OCI-LY7 (cell line): ENCODE measurements at places on chromosomes 5 and 9.
A peak's percentile ranks its signal among the peaks of the same experiment; 100 is the strongest.

DNA sequence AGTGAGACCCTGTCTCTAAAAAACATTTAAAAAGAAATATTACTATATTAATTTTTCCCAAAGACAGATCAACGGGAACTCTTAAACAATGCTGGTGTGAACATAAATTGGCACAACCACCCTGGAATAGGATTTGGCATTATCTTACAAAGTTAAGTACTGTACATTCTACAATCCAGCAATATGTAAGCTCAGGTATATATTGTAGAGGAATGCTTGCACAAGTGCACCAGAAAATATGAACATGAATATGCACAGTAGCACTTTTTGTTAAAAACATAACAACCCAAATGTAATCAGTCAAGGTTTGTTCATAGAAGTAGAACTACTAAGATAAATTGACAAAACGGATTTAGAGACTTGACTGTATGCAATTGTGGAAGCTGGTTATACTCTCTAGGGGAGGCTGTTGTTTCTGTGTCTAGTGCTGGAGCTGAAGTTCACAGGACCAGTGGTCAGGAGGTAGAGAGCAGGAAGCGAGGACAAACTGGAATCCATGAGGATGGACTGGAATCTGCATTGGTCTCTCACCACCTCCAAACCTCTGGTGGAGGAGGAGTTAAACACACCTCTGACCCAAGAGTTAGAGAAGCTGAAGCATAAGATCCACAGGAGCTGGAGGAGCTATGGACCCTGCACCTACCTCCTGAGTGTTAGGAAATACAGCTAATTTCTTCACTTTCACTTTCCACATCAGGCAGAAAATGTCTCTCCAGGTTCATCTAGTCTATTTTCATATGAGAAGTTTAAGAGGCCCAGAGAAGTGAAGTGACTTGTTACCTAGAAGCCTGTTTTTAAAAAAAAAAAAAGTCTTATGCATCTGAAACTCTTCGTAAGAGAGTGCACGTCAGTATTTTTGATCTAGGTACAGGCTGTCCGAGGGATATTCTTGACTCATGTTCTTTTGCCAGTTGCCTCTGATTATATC, 20.3 kb upstream of the RIC1 start:
- DNase-seq: peak; percentile 41

- DNase-seq: peak; percentile 33
These were observed at the start of gene IL11RA for GRCh38 chr9:34651876-34652601. TSS of gene IL11RA (plus strand) at chr9:34652185. CDS start at chr9:34655218, 3,033 bp downstream.

DNA sequence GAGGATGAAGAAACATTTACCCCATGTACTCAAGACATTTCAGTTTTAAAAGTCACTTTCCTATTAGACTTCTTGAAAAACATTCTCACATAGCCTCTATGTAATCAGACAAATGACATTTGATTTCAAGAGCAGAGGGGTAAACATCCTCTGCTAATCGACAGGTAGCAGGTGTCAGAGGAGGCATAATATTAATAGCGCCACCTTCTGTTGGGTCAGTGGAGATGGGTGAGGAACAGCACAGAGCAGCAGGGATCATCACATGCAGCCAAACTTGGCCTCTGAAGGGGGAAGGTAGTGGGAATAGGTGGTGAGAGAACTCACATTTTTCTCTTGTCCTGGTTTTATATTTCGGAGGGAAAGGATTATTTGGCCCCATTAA, 3.3 kb upstream of the LSM11 start:
- peak; percentile 54 for DNase-seq

- peak; percentile 57 for DNase-seq
These were observed 110.9 kb upstream of the ADAMTSL1 start for GRCh38 chr9:18362901-18363685.

DNA sequence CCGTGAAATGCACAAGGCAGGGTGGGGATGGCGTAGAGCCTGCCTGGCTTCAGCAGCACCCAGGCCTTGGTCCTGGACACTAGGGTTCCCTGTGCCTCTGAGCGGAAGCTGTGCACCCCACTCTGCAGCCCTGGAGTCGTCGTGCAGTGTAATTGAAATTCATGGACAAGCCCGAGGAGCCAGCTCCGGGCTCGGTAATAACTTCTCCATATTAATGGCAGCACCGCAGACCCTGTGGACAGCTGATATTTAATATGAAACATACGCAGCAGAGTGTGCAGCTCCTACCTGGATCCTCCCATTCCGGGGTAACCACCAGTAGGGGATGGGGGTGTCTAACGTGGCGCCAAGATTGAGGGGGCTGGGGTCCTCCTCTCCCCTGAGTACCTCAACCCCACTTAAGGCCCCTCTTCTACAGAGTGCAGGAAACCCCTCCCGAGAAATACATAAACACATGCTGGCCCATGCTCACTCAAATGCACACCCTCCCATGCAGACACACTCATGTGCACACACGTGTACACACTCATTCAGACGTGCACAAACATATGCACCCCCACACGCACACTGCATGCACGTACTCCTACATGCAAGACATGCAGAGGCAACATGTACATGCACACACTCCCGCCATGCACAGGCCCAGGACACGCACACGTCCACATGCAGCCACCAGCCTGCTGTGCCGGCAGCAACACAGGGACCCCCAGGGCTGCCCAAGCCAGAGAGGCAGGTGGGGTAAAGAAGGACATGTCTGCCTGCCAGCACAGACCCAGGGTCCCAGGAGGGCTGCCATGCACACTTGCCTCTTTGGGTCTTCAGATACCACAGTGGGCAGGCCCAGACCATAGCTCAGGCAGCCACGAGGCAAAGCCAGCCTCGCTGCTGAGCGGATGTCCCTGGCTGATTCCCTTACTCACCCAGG, 8.1 kb downstream of the ADAMTS2 start:
- no peak for DNase-seq

GRCh38 chr5:174839196-174839595, 114.8 kb downstream of the MSX2 start:
- DNase-seq: no peak

DNA sequence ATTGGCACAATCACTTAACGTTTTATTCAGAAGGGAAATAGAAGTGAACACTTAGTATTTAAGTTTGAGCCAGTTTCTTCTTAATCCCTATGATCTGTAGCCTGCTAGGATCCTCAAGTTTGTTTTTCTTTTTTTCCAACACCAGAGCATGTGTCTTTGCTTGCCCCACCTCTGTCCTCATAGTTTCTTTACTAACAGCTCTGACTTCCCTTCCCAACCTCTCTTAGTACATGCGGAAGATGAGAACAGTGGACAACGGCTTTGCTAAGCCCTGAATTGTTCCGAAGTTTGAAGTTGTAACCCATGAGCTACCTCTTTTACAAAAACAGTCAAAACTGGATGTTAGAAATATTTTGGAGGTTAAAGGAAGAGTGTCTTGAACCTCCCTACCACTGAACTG, 61.7 kb upstream of the TAF11L2 start:
- DNase-seq: no peak

DNA sequence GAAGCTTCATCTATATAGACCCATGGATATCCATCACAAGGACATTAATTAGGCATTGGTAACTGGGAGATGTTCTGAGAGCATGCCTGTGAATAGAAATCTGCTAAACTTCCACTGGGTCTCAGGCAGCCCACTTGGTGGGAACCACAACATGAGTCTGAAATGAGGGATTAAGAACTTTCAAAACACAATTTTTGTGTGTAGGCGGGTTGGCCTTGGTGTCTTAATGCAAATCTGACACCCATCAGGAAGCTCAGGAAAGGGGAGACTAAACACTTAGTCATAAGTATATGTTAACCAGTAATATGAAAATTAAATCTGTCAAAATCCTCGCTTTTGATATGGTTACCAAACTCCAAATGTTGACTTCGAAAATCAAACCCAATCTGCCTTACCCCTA, 113.2 kb downstream of the FANCC start:
- no peak for DNase-seq

GRCh38 chr9:97078362-97078761, 39.4 kb upstream of the CTSV start:
- no peak for DNase-seq

- DNase-seq: no peak
These were observed 60.1 kb upstream of the GNE start for GRCh38 chr9:36318212-36318802.

DNA sequence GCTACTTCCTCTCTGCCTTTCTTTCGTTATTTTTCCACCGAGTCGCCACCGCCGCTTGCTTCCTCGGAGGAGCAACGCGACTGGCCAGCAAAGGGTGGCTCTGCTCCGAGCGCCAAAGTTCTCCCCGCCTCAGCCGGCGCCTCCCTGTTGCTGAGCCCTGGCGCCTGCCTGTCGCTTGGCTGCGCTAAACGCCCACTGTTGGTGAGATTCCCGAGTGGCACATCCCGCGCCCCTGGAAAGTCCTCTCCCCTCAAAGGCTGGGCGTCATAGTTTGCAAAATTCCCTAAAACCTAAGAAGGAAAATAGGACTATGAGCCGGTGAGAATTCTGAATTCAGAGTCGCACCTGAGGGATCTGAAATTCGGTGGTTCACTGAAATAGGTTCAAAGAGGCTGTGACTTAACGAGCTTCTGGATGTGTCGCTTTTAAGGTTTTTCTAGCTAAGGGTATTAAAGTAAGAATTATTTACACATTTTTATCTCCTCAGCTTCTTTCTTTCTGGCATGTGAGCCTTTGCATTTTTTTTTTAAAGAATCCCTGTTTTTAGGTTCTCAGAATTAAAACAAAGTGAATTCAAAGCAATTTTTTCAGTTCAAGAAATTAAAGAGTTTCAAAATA, at the start of gene GRIN3A:
Gene GRIN3A, minus strand, starts transcription at position 82 of the 618 bp plus-strand sequence. CDS start 668 bp downstream, outside the sequence.
- DNase-seq: no peak

DNA sequence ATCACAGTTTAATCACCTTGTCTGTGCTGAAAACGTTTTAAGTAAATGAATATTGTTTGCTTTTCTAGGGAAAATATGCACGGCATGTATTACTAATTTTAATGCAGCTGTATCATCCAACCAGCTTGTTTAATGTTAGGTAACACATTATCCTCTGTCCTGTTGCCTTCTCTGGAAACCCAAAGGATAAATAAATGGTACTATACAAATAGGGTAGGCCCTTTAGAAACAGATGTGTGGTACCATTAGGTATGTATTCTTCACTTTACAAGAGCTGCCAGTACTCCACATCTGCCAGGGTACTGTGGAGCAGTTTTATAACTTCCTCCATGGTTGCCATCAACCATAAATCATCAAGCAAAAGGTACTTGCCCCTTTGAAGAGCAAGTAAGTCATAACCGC, 42.9 kb downstream of the FAF2 start:
- DNase-seq: no peak

GRCh38 chr9:89776795-89777525, 172.1 kb downstream of the GADD45G start:
- no peak for DNase-seq

DNA sequence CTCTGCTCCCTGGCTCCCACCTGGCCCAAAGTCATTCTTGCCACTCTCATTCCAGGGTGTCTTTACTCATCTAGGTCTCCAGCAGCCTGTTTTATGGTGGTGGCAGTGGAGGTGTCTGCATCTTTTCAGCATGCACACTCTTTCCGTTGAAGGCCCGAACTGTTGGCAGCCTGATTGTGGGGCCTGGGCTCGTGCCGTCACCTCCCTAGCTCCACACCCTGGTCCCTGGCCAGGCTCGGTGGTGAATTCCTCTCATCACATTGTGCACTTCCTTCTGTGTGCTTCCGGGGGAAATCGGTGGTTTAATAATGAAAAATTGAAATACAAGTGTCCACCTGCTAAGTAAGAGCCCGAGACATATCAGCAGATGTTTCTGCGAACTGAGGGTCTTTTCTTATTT, 214.3 kb downstream of the TRIO start:
- DNase-seq: no peak

DNA sequence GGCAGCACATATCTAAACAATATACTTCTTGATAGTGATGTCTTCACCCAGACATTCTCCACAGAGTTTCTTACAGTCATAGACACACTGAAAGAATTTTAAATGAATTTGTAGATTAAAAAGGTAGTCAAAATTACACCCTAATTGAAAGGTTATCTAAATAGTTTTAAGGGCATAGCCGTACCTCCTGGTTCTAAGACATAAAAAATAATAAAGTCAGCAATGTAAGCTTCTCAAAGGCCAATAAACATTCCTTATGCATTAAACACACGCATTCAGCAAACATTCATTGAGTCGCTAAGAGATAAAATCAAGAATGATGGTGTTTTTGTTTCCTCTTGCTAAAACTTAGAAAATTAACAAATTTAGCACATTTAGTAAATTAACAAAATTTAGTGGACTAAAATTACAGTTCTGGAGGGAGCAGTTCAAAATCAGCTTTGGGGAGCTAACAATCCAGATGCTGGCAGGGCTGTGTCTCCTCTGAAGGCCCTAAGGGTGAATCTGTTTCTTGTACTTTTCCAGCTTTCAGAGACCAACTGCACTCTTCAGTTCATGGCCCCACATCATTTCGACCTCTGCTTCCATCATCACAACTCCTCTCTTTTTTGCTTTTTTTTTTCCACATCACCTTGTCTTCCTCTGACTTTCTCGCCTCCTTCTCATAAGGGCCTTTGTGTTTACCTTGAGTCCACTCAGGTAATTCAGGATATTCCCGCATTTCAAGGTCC, 516.5 kb downstream of the DNAH5 start:
- no peak for DNase-seq

DNA sequence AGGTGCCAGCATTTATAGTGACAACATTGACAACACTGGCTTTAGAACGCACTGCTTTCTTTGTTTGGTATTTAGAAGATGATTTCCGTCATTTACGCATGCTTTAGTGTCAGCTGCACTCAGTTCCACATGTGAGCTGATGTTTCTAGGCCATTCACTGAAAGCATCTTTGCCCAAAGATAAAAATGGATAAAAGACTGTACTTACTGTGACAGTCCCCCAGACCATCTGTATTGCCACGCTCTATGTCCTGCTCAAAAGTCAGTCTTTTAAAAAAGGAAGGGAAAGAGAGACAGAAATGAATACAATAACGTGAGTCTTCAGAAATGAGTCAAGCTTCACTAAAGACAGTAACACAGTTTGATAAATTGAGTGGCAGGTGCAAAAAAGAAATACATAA, 99.3 kb downstream of the SEMA6A start:
- no peak for DNase-seq

DNA sequence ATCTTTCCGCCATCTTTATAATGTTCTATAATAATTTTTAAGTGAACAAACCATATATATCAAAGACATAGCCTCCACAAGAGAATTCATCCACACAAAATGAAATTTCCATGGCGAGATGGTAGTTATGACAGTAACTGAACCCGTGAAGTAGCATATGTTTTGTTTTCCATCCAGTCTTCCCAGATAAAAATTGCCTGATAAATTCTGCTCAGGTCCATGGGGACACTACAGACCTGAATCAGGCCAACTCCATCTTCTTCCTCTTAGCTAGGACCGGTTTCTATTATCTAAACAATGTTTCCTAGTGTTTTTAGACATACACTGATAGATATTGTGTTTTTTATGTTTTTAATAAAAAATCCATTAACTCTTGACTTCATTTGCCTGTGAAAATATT, 235.7 kb downstream of the PLK2 start:
- no peak for DNase-seq

GRCh38 chr5:109849478-109850088, 159.9 kb downstream of the MAN2A1 start:
- DNase-seq: no peak

- no peak for DNase-seq
These were observed 41.5 kb downstream of the ANKRD55 start for GRCh38 chr5:56191656-56192055.
